HuH-7 (cell line): ENCODE measurements at places on chromosomes 5 and 9.

- no peak for DNase-seq
Measured at GRCh38 chr9:97993000-97993399, 9.9 kb downstream of the ANP32B start.

- no peak for DNase-seq
Measured at GRCh38 chr9:14346811-14347405, 33.0 kb upstream of the NFIB start.

- DNase-seq = no peak
Measured at GRCh38 chr9:98375138-98375726, 119.8 kb upstream of the TBC1D2 start.

DNA sequence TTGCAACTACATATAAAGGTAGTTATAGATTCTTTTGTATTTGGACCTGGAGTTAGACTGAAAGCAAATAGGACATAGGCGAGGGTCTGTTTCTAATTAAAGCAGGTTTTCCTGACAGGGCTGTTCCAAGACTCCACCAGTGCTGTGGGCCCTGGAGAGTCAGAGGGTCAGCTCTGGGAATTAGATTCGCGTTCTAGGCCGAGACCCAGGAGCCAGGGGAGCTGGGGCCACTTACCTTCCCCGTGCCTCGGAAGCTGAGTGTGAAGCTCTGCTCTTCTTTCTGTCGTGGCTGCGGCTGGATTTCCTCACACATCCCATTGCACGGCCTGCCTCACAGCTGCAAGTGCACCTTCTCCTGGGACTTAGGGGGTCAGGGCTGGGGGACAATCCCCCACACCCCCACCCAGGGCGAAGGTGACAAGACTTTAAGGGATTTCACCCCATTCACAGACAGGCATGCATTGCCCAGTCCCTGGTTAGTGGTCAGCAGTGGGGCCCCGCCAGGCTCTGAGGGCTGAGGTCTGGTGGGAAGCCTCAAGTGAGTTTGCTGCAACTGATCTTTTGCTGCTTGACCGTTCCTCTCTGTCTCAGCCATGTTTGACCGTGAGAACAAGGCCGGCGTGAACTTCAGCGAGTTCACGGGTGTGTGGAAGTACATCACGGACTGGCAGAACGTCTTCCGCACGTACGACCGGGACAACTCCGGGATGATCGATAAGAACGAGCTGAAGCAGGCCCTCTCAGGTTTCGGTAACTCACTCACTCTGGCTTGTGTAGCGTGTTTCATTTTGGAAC, 15.3 kb upstream of the AHRR start:
- no peak for DNase-seq

DNA sequence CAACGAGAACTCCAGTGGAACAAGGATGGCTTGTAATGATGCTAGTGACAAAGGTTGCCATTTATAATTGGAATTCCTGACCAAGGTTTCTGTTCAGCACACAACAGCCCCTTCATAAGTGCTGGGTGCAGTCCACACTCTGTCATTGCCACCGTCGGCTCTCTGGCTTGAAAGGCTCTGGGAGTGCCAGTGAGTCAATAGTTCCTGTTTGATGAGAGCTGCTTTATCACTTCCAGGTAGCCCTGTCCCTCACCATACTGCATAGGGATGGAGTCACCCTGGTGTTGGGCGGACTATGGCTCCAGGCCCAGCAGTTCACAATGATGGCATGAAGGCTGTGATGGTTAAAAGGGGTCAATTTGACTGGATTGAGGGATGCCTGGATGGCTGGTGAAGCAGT, 34.6 kb upstream of the SEMA4D start:
- no peak for DNase-seq
